ENCODE measurements at places on chromosomes 5 and 9. TPM values are rescaled to one million over a fixed set of nuclear protein-coding genes. Genes with fewer than 3 reads are reported as not detected.

The SCGB3A2 gene
- not detected for total RNA-seq

The LMBRD2 gene
- total RNA-seq = 14.2 TPM

The GLRA1 gene
- total RNA-seq = not detected

The ELOVL7 gene
- 5.4 TPM for total RNA-seq
